ENCODE measurements at places on chromosomes 12 and 14.

DNA sequence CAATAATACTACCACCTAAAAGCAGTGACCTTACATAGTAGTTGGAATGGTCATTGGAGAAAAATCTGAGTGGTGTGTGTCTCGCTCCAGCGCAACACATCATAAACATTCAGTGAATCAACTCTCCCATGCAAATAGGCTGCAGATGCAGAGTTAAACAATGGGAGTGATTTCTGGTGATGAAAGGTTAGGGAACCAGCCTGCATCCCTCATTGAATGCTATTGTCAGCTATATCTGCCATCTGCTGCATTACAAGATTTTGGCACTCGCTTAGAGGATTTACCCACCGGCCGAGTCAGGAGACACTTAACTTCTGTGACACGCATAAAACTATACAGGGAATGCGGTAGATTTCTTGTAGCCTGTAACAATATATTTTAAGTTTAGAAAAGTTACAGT, 900.9 kb downstream of the FLRT2 start:
- peak; percentile 44 for DNase-seq

- no peak for DNase-seq
Measured at GRCh38 chr12:132044661-132045412, 95.1 kb downstream of the EP400 start.

GRCh38 chr14:100887728-100888335, 15.7 kb downstream of the RTL1 start:
- DNase-seq, result no peak

DNA sequence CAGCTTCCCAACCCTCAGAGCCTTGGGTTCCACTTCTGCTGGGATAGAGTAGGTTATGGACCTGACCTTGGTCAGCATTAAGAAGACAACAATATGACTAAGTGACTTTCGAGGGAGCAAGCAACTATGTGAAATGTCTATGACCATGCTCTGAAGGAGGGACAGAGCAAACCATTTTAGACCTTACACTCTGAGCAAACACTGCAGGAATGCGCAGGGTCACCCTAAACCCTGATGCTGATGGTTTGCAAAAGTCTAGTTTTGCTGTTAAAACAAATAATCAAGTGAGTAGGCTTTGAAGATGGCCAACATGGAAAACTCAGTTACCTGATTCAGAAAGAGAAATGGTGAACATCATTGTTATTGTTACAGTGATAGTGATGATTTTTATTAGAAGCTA, 8.7 kb downstream of the ZCCHC8 start:
- peak; percentile 70 for DNase-seq

DNA sequence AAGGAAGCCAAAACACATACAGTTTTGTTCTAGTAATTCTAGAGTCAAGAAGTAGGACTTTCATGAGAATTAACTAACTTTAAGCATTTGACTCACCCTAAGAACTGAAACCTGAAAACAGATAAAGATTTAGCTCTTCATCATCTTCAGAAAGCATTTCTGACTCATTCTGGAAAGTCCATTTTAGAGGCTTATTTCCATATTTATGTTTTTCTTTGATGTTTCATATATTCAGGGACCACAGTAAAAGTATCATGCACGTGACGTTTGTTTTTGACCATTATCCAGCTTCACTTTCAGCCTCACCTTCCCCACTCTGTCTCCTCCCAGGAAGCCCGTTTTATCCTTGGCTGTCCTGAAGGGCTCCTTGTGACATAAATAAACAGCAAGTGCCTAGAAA, 79.2 kb downstream of the MDGA2 start:
- no peak for DNase-seq

DNA sequence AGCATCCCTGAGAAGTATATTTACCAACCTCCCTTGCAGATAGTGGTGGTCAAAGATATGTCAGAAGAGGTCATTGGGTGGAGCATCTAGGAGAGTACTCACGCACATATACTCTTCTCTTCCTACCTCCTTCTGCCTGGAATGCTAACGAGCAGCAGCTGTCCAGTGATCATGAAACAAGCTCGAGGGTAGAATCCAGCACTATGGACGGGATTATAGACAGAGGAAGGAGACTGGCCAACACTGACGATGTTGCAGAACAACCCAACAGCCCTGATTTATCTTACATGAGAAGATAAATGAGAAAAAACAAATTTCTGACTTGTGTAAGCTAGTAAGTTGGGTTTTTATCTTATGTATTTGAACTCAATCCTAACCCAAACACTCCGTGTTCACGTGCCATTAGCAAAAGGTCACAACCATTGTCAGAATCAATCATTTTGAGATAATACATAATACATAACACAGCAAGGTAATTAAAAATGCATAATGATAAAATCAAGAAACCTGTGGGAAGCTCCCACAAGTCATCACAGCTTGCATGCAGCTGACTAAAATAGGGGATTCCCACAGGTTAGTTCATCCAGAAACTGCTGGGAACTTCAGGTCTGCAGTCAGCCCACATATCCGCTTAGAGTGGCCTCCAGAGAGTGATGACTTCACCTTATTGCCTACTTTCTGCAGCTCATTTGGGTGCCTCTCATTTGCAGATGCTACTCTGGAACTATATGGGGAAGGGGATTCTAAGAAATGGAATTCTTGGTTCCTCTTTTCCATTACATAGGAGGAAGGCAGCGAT, 36.3 kb upstream of the STK38L start:
- peak; percentile 45 for DNase-seq

- DNase-seq, result peak; percentile 84
Measured at GRCh38 chr14:65131301-65131701, 29.0 kb upstream of the MAX start.

GRCh38 chr14:36653962-36654793, 7.5 kb upstream of the PAX9 start:
- DNase-seq, result no peak

GRCh38 chr12:115761784-115762183, 515.7 kb downstream of the MED13L start:
- DNase-seq, result no peak

- no peak for DNase-seq
Measured at GRCh38 chr12:89824822-89825221, 116.2 kb upstream of the ATP2B1 start.

- DNase-seq, result peak; percentile 56
Measured at GRCh38 chr12:52210186-52210924, 18.5 kb upstream of the KRT80 start.

GRCh38 chr14:35349496-35350365, 54.8 kb downstream of the NFKBIA start:
- no peak for DNase-seq

GRCh38 chr14:77804592-77804991, 4.7 kb downstream of the ADCK1 start:
- no peak for DNase-seq

DNA sequence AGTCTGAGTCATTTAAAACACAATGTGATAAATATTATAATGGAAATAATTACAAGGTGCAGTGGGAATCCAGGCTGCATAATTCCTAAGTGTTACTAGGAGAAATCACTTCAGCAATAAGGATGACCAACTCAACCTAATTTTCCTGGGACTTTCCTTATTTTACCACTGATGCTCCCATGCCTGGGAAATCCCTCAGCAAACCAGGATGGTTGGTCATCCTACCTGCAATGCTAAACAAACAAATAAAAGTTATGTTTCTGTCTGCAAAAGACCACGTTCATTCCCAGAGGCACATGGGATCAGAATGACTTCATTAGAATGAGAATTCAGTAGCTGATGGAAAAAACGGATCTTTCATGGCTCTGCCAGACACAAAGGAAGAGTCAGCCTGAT, 130.8 kb upstream of the RAP1B start:
- peak; percentile 57 for DNase-seq

GRCh38 chr12:42327227-42327590, 1.2 kb downstream of the PPHLN1 start:
- no peak for DNase-seq

GRCh38 chr12:14782756-14783155, 20.5 kb downstream of the WBP11 start:
- DNase-seq, result no peak

DNA sequence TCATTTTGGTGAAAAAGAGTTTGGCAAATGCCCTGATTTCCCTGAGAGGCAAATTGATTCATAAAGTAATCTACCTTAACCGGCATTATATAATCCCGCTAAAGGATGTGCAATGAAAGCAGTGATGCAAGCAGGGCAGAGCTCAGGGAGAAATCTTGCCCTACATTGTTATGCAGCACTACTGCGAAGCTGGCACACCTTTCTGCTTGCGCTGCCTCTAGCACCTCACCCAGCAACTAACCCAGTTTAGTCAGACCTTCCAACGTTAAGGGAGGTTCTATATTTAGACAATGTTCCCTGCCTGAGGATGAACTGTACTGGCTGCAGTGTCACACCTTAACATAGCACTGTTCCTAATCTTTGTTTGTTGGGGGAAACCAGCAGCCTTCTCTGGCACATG, 60.8 kb upstream of the CCDC196 start:
- DNase-seq, result no peak

GRCh38 chr14:53515276-53515675, 362.2 kb upstream of the DDHD1 start:
- DNase-seq, result peak; percentile 37

DNA sequence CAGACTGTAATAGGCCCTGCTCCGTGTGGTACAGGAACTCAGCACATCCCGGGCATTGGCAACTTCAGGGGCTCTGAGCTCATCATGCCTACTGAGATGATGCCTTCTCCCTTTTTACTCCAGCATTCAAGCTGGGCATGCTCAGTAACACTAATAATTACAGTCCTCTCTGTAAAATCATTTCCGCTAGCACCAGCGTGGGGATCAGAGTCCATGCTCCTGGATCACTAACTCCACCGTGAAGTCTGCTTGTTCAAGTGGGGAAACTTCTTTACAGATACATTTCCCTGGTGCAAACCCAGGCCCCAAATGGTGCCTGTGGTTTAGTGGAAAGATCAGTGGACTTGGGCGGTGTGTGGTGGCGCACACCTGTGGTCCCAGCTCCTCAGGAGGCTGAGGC, 16.7 kb downstream of the CLSTN3 start:
- DNase-seq, result no peak

- peak; percentile 54 for DNase-seq
Measured at GRCh38 chr14:31435276-31435675, 14.9 kb upstream of the HEATR5A start.

DNA sequence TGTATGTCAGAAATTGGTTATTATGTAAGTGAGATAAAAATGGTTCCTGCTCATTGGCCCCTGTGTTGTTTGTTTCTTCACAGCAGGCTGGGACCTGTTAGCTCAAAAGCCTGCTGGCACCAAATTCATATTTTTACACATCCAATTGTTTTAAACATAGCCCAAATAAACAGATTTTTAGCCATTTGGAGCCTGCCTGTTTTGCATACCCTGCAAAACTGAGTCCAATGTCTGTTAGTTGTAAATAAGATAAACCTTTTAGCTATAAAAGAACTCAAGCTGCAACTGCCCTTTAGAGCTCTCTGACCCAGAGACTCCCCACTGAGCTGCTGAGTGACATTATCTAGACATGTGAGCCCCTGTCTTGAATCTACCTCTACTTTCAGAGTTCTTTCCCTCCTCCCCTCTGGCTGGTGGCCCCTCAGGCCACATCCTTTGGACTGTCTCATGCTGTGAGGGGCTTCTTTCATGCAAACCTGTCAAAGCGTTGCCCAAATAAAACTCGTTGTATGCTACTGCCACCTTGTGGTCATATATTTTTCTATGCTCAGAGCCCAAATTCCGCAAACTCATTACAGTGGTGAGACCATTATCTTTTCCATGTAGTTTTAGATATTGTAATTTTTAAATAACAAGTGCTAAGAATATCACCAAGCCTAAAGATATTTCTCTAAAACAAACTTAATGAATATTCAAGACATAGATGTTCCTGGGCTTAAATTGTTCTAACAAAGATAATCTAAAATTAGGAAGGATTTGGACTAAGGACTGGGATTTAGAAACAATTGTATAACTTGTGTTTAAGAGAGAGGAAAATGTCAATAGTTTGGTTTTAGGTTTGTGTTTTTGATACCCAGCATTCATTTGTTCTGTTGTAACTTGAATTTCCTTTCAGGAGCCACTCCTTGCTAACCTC, 337.9 kb downstream of the AACS start:
- DNase-seq, result peak; percentile 6

DNA sequence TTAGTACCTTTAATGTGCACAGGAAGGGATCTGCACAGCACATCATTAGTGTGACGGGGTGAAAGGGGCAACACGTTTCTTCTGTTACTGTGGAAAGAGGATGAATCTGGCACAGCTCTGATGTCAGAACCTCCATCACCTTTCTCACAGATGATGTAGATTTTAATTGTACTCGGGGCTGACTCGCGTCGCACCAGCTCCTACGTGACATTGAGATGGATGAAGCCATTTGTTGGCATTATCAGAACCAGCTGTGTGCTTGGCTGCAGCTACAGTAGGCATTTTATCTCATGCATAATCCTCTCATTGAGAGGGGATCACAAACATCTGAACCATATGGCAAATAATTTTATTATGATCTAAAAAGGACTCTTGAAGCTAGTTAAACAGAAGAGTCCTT, 173.6 kb downstream of the PDZRN4 start:
- DNase-seq, result no peak

GRCh38 chr12:65937161-65937641, 112.9 kb downstream of the HMGA2 start:
- DNase-seq, result peak; percentile 35

DNA sequence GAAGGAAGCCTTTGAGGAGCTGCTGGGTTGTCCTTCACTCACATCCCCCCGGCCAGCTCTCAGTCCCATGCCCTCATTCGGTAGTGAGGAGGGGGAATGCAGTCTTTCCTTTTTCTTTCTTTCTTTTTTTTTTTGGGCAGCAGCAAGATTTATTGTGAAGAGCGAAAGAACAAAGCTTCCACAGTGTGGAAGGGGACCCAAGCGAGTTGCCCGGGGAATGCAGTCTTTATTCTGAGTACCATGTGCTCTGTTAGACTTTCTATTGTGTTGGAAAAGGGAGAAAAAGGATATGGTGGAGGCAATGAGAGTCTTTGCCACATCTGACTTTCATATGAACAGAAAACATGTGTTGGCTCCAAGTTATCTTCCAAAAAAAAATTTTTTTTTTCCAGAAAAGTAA, 29.9 kb upstream of the YARS2 start:
- no peak for DNase-seq

GRCh38 chr12:111410431-111411184, 4.9 kb downstream of the SH2B3 start:
- no peak for DNase-seq

DNA sequence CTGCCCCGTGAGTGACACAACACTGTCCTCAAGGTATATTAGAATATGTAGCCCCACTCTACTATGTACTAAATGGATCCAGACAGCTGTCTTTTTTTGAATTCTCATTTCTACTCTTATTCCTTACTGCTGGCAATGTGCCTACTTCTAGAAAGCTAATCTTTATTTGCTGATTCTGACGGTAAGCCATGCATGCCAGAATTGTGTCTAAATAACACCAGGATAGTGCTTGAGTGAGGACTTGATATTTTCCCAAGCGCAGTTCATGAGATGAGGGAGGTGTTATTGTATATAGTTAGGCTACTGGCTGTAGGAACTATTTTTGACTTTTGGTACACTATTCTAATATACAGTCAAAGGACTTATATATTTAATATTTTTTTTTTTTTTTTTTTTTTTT, 316.2 kb upstream of the NAV3 start:
- DNase-seq, result no peak

GRCh38 chr14:102231476-102232347, 73.3 kb downstream of the MOK start:
- no peak for DNase-seq

- no peak for DNase-seq
Measured at GRCh38 chr14:74653386-74654138, 41.5 kb upstream of the LTBP2 start.

Measured in IMR-90 (cell line).